ENCODE measurements at places on chromosomes 12 and 14. TPM values are rescaled to one million over a fixed set of nuclear protein-coding genes. Genes with fewer than 3 reads are reported as not detected.

The POU6F1 gene
- polyA plus RNA-seq = 7.1 TPM

The RNASE7 gene
- 0.79 TPM for polyA plus RNA-seq

DNA sequence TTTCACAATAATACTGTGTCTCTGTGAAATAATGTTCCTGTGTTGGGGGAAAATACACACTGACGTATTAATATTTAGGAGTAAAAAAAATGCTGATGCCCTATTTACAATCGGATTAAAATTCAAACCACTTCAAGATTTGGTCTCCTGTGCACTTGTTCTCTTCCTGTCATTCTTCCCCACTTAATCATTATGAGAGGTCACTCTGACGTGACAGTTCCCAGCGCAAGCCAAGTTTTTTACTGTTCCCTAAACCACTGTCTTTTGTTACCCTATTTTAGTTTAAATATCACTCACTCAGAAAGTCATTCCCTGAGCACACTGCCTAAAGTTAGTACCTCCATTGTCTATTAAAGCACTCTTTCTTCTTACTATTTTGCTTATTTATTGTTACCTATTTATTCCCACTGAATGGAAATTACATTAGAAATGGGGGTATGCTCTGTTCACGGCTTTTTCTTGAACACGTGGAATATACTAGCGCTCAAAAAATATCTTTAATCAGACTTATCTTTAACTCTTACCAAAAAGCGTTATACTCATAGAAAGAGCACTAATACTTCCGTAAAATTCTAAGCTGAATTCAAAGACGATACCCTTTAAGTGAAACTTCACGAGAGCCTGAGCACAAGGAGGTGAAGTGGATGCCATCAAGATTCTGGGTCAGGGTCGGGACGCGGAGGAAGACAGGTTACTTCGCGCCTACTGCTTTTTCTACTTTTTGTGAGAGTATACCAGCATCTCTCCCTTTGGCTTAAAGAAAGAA, 670 bp upstream of the PSMA3 start:
- DNase-seq = no peak

DNA sequence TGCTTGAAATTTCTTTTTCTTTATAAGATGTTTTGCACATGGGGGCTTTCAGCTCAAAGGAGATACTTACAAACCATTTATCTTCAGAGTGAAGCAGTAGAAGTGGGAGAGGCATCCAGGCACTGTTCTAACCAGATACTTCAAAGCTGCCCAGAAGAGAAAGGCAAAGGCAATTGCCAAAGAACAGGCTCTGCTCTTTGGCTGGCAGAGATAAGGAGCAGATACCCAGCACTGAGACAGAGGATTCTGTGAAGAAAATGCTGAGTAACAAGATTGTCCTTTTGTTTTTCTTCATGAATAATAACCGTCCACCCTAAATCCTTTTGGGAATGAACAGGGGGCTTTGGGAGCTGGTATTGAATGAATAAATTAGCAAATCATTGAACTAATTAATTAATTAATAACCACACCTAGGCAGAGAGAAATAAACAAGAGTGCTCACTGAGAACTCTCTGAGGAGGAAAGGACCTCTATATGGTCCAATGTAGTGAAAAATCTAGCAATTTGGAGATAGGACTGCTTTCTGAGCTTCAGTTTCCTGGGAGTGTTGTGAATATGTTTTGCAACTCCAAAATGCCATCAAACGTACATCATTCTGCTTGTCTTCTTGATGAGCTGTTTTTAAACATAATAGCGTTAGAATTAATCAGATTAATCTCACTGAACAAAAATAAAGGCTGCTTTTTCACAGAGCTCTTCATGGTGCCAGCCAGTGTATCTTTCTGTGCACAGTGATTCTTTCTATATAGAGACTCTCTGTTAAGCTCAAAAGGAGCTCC, 192.8 kb upstream of the AMIGO2 start:
- DNase-seq = no peak

DNA sequence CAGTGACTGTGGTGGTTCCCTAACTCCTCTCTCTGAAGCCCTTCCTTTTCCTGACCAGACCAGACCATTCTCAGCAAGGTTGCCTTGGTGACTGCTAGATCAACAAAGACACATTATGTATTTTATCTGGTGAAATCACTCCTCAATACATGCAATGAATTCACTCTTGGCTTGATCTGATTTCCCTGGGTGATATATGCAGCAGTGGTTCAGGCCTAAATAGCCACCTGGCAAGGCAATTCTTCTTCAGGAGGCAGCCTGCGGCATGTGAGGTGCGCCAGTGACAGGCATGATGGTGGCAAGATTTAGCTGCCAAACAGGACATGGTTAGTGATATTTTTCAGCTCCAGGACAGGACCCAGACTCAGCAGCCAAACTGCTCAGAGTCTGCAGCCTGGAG, 350.3 kb upstream of the CCDC196 start:
- DNase-seq = no peak

GRCh38 chr12:69102856-69103255, 136.5 kb upstream of the CPSF6 start:
- DNase-seq = no peak

DNA sequence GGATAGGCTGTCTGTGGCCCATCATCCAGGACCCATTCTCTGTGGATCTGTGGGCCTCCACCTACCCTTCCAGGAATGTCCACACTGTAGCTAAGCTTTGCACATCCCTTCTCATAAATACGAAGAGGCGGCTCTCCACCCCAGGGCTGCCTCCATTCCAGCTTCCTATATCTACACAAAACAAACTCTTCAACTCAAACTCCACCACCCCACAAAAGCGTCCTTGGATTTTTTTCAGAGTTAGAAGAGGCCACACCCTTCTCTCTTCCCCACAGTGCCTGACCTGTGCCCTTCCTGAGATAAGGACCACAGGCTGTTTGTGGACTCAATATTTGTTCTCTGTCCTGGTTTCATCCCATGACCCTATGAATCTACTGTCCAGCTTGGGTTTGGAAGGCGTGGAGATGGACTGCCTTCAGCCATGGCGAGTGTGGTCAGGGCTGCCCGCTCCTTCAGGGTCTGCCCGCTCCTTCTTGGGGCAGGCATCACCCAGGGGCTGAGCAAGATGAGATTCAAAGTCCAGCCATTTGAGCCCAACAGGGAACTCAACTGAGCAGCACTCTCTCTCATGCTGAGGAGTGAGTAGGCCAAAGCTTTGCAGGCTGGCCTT, 13.0 kb upstream of the SERPINA12 start:
- no peak for DNase-seq

DNA sequence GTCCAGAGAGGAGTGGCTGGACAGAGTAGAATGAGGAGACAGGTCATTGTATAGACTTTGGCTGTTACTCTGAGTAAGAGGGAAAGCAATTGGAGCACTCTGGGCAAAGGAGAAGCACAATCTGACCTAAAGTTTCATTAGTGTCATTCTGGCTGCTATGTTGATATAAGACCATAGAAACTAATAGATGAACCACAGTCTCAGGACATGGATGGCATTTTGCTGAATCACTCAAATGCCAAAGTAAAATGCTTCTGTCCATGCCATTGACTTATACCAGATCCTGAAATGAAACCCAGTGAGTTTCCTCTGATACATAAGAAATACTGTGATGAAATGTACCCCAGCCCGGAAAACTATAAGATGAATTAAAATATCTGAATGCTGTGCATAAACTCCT, 65.8 kb upstream of the COCH start:
- DNase-seq = no peak

- DNase-seq = no peak
Observed at GRCh38 chr14:71119075-71119474, 211.8 kb downstream of the PCNX1 start.

DNA sequence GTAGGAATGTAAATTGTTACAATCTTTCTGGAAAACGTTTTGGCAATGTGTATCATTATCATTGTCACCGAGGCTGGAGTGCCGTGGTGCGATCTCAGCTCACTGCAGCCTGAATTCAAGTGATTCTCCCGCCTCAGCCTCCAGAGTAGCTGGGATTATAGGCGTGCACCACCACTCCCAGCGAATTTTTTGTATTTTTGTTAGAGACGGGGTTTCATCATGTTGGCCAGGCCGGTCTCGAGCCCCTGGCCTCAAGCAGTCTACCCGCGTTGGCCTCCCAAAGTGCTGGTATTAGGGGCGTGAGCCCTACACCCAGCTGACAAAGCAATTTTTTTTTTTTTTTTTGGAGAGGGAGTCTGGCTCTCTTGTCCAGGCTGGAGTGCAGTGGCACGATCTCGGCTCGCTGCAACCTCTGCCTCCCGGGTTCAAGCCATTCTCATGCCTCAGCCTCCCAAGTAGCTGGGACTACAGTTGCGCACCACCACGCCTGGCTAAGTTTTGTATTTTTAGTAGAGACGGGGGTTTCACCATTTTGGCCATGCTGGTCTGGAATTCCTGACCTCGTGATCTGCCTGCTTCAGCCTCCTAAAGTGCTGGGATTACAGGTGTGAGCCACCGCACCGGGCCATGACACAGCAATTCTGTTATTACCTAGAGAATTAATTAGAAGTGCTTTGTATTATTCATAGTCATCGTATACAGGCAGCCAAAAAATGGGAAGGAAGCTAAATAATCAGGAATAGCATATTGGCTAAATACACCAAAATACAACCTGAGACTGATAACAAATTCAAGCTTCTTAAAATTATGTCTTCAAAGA, 1.2 kb downstream of the ACTR6 start:
- no peak for DNase-seq
